Ovary (tissue), 10 donors: ENCODE measurements at places on chromosomes 2 and 18. TPM values are rescaled to one million over a fixed set of nuclear protein-coding genes. Genes with fewer than 3 reads are reported as not detected.

APCDD1 gene
- total RNA-seq: 21.1 TPM

TSPYL6 gene
- 0.24 TPM for total RNA-seq

POMC gene
- 1.6 TPM for total RNA-seq

SLC19A3 gene
- 5.6 TPM for total RNA-seq

DYTN gene
- total RNA-seq: not detected

NTSR2 gene
- total RNA-seq: not detected

IHH gene
- not detected for total RNA-seq

MPP4 gene
- not detected for total RNA-seq

DNA sequence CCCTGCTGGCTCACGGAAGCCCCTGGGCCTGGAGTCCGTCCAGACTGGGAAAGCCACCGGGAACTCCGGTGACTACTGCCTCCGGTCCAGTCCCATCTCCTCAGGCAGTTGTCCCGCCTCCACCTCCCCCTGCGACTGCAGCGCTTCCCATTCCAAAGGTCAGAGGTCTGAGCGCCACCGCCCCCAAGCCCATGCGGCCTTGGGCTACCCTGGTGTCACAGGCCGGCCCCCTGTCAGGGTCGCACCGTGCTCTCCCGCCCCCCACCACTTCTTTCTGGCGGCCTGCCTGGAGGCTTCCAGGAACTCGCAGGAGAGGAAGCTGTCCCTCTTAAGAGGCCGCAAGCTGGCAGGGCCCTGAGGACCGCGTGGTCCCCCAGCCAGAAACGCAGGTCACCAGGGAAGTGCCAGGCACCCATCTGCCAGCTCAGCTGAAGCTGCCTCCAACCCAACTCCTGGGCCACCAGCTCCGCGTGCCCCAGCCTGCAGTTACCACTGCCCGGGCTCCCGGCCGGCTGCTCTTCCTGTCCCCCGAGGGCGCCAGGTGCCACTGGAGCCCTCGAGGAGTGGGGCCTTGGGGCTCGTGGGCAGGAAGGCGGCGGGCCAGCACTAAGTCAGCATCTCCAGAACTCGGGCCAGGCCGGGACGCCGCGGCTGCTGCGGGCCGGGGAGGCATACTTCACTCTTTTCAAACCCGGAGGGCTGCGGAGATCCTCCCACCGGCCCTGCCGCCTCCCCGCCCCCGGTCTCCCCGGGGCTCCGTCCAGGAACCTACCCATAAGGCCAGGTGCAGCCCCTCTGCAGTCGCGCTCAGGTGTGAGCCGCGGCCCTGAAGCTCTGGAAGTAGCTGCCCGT lies 83.3 kb upstream of the POMC start:
- DNase-seq: peak; percentile 77
- H3K36me3 ChIP-seq: no peaks in the 10 kb centered on the region
- peak overlapping the region; percentile 46 for H3K4me3 ChIP-seq
- peaks cover 17% of the 10 kb centered on the region for H3K4me1 ChIP-seq
- peak overlapping the region; percentile 98 for H3K27ac ChIP-seq

DNA sequence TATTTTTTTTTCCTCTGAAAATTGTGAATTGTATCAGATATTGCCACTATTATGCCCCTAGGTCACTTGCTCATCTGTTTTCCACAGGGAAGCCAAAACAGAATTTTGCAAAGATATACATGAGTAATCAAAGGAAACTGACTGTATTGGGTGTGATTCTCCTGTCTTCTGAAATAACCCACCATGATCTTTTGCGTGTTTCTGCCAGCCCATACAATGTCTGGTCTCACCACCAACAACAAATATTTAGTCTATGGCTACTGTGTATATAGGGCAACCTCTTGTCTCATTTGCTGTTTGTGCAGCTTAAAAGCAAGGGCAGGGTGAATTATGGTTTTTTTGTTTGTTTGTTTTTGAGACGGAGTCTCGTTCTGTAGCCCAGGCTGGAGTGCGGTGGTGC lies 26.5 kb downstream of the EPAS1 start:
- no peaks in the 10 kb centered on the region for H3K27me3 ChIP-seq
- H3K4me3 ChIP-seq: no peak overlapping the region

- no peak overlapping the region for H3K4me3 ChIP-seq
- no peak overlapping the region for H3K27ac ChIP-seq
- peak; percentile 56 for DNase-seq
Measured at GRCh38 chr2:238127165-238128060, 11.1 kb upstream of the KLHL30 start.

GRCh38 chr18:70415823-70416488 lies 127.1 kb downstream of the SOCS6 start:
- H3K36me3 ChIP-seq: no peaks in the 10 kb centered on the region
- H3K4me1 ChIP-seq: peaks cover 1% of the 10 kb centered on the region
- DNase-seq: no peak
- H3K27ac ChIP-seq: no peak overlapping the region
- no peak overlapping the region for H3K4me3 ChIP-seq
- H3K27me3 ChIP-seq: no peaks in the 10 kb centered on the region

GRCh38 chr2:231597014-231597611 lies 4.4 kb downstream of the TEX44 start:
- no peak for DNase-seq
- H3K4me3 ChIP-seq: no peak overlapping the region
- no peaks in the 10 kb centered on the region for H3K27me3 ChIP-seq
- no peak overlapping the region for H3K27ac ChIP-seq
- H3K4me1 ChIP-seq: peaks cover 7% of the 10 kb centered on the region
- no peaks in the 10 kb centered on the region for H3K36me3 ChIP-seq

- H3K36me3 ChIP-seq: no peaks in the 10 kb centered on the region
- H3K27ac ChIP-seq: peak overlapping the region; percentile 76
- DNase-seq: peak; percentile 97
- no peak overlapping the region for H3K4me3 ChIP-seq
- no peaks in the 10 kb centered on the region for H3K27me3 ChIP-seq
- H3K4me1 ChIP-seq: peaks cover 48% of the 10 kb centered on the region
Measured at GRCh38 chr2:26720322-26721114, 28.0 kb downstream of the KCNK3 start.

- H3K27me3 ChIP-seq: no peaks in the 10 kb centered on the region
- no peak overlapping the region for H3K4me3 ChIP-seq
- no peak overlapping the region for H3K27ac ChIP-seq
- H3K4me1 ChIP-seq: peaks cover 1% of the 10 kb centered on the region
- no peak for DNase-seq
Measured at GRCh38 chr18:43931439-43931838, 654.1 kb upstream of the SYT4 start.

DNA sequence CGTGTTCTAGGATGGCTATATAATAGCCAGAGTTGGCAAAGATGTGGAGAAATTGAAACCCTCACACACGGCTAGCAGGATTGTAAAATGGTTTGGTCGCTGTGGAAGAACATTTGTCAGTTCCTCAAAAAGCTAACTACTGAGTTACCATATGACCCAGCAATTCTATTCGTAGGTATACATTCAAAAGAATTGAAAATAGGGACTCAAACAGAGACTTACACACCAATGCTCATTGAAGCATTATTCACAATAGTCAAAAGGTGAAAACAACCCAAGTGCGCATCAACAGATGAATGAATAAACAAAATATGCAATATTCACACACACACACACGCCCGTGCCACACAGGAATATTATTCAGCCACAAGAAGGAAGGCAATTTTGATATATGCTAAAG lies 98.7 kb downstream of the PLA2R1 start:
- H3K27me3 ChIP-seq: no peaks in the 10 kb centered on the region
- DNase-seq: no peak
- no peak overlapping the region for H3K4me3 ChIP-seq
- no peak overlapping the region for H3K27ac ChIP-seq
- H3K4me1 ChIP-seq: no peaks in the 10 kb centered on the region

DNA sequence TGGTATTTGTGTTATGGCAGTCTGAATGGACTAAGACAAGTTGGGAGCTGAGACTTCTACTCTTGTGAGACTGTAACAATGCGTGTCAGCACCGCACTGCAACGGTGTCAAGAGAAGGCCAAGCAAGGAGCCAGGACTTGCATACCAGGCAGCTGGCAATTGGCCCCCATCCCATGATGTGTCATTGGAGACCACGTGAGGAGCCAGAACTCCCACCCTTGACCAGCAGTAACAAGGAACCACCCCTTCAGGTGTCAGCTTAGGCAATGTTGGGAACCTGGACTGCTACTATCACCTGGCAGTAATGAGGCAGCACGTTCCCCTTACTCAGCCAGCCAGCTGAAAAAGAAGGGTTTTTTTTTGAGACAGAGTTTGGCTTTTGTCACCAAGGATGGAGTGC lies 32.7 kb upstream of the AGFG1 start:
- no peaks in the 10 kb centered on the region for H3K27me3 ChIP-seq
- no peaks in the 10 kb centered on the region for H3K4me1 ChIP-seq
- no peak for DNase-seq

DNA sequence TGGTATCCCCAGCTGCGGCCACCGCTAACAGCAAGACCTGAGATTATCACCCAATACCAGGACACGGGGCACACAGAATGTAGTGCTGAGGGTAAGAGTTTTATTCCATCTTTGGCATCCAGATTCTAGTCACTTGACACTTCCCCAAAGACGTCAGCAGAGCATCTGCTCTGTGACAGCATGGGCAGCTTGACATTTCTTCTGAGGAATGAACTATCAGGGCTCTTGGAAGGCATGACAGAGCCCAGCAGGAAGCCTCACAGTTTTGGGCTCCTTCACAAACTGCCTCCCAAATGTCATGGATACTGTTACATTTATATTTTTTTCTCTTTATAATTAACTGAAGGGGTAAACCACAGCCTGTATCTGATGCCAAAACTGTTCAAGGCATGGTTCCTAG lies 1010.7 kb downstream of the TDRD15 start:
- no peaks in the 10 kb centered on the region for H3K27me3 ChIP-seq
- no peaks in the 10 kb centered on the region for H3K4me1 ChIP-seq
- no peaks in the 10 kb centered on the region for H3K36me3 ChIP-seq
- H3K4me3 ChIP-seq: no peak overlapping the region
- DNase-seq: no peak
- H3K27ac ChIP-seq: no peak overlapping the region

GRCh38 chr2:145186303-145186702 lies 666.4 kb upstream of the ZEB2 start:
- no peak for DNase-seq
- H3K27me3 ChIP-seq: no peaks in the 10 kb centered on the region
- H3K27ac ChIP-seq: no peak overlapping the region

DNA sequence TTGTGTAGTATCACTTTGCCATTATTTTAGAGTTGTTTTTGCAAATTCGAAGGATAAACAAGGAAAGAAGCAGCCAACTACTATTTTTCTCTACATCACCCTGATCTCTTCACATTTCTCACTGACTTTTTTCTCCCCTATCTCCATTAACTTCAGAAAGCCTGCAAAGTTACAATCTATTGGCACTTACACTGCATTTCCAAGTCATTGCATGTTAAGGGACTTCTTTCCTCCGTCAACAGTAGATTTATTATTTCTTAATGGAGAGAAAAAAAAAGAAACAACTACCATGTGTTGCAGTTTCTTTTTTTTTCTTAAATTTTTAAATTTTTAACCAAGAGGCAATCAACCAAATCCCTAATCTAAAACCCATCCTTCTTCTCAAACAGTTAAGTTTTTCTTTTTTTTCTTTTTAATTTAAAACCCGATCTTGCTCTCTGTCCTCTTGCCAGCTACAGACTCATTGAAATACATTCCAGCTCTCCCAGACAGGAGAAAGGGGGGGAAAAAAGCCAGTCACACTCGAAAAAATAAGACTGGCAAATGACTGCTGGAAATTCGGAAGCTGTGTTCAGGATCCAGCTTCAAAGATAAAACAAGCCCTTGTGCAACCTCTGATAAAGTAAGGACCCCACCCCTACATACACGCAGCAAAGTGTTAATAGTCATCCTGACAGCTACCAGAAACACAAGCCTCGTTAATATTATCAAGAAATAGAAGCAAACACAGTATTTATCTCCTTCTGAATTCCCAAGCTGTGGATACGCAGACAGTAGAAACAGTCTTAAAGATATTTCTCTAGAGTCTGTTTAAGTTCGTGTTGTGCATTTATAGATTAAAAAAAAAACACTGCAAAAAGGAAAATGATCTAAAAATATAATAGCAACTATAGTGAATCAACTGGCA lies 1.3 kb downstream of the LRRTM4 start:
- no peaks in the 10 kb centered on the region for H3K4me1 ChIP-seq
- no peak overlapping the region for H3K4me3 ChIP-seq
- DNase-seq: no peak
- H3K36me3 ChIP-seq: no peaks in the 10 kb centered on the region
- no peaks in the 10 kb centered on the region for H3K27me3 ChIP-seq
- H3K27ac ChIP-seq: no peak overlapping the region

- no peaks in the 10 kb centered on the region for H3K27me3 ChIP-seq
- no peak overlapping the region for H3K4me3 ChIP-seq
- no peak overlapping the region for H3K27ac ChIP-seq
- no peaks in the 10 kb centered on the region for H3K36me3 ChIP-seq
Measured at GRCh38 chr2:195961873-195962272, 106.8 kb downstream of the DNAH7 start.

DNA sequence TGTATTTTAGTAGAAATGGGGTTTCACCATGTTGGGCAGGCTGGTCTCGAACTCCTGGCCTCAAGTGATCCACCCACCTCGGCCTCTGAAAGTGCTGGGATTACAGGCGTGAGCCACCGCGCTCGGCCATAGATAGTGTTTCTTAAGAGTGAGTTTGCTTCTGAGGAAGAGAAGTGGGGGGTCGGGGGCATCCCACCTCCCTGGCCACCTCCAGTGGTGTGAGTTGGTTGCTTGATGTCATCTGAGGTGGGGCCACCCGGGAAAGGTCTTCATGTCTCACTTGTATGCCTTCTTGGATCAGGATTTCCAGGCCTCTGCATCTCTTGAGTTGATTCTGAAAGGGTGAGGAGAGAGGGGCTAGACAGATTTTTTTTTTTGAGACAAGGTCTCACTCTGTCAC lies 57.1 kb downstream of the AGAP1 start:
- no peak for DNase-seq
- no peak overlapping the region for H3K4me3 ChIP-seq
- peaks cover 13% of the 10 kb centered on the region for H3K4me1 ChIP-seq
- no peaks in the 10 kb centered on the region for H3K27me3 ChIP-seq
- no peak overlapping the region for H3K27ac ChIP-seq

DNA sequence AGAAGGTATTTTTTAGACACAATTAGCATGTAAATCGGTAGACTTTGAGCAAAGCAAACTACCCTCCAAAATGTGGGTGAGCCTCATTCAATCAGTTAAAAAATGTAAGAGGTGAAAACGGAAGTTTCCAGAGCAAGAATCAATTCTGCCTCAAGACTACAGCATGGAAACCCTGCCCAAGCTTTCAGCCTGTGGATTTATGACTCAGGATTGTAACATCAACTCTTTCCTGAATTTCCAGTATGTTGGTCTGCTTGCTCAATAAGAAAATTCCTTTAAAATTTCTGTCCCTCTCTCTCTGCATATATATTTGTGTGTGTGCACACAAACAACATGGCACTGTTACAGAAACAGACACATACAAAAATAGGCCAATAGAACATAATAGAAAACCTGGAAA lies 228.6 kb upstream of the DOK6 start:
- H3K27ac ChIP-seq: no peak overlapping the region
- H3K36me3 ChIP-seq: no peaks in the 10 kb centered on the region
- H3K4me1 ChIP-seq: no peaks in the 10 kb centered on the region
- no peak for DNase-seq
- no peaks in the 10 kb centered on the region for H3K27me3 ChIP-seq
- no peak overlapping the region for H3K4me3 ChIP-seq
